ENCODE measurements at places on chromosomes 4 and X.

DNA sequence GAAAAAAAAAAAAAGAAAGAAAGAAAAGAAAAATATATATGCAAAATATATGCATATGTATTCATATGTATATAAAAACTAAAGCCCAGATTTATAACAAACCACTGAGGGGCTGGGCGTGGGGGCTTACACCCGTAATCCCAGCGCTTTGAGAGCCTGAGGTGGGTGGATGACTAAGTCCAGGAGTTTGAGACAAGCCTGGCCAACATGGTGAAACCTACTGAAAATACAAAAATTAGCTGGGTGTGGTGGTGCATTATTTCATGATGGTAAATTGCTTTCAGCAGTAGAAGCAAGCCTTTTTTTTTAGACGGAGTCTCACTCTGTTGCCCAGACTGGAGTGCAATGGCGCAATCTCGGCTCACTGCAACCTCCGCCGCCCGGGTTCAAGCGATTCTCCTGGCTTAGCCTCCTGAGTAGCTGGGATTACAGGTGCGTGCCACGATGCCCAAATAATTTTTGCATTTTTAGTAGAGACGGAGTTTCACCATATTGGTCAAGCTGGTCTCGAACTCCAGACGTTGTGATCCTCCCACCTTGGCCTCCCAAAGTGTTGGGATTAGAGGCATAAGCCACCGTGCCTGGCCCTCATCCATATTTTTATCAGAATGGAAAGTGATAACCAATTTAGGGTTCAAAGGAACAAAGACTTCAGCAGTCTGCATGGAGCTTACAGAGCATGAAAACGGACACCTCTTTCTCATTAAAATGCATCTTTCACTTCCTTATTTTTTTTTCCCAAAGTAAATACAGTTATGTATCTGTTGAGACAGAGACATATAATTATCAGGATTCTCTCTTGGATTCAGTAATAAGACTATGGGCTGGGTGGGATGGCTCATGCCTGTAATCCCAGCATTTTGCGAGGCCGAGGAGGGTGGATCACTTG, 27.7 kb upstream of the MOB1B start:
- DNase-seq = no peak

- DNase-seq = no peak
Measured at GRCh38 chrX:118355225-118355920, 9.5 kb downstream of the WDR44 start.

GRCh38 chrX:83916525-83916924, 55.6 kb downstream of the CYLC1 start:
- no peak for DNase-seq

GRCh38 chrX:135328421-135329005, 19.2 kb downstream of the ETDC start:
- DNase-seq = no peak

DNA sequence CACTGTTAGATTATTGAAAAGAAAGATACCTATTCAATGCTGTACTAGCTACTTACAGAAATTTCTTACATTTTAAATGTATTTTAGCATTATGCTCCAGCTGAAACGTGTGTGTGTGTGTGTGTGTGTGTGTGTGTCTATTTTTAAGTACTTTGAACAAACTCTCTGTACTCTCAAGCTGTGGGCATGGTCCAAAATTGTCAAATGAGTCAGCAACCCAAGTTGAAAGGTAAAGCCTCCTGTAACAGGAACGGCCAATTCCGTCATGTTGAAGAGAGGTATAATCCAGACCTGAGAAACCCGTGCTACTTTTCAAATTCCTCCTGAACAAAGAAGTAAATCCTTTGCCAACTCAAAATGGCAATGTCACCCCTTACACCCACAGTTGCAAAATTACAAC, 20.5 kb downstream of the MAOB start:
- DNase-seq = no peak

- no peak for DNase-seq
Measured at GRCh38 chrX:65589304-65589703, 54.7 kb upstream of the LAS1L start.

DNA sequence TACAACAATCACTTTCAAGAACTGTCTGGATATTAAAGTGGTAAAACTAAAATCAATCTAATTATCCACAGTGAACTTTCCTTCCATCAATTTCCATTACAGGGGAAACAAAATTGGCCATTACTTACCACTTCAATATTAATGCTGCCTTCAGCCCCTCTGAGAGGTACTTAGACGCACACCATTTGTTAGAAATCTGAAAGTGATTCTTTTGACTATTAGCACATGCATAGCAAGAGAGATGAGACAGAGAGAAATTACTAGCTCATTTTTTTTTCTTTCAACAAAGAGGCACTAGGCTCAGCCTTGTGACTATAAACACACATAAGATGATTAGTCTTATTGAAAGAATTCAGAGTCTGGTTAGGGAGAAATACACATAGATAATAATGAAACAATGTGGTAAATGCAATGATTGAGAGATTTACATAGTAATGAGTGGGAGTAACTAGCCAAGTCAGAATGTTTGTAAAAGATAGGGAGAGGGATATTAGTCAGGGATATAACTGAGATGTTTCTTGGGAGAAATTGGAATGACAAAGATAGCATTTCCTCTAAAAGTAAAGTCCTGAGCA, 93.3 kb downstream of the YIPF7 start:
- DNase-seq = no peak

DNA sequence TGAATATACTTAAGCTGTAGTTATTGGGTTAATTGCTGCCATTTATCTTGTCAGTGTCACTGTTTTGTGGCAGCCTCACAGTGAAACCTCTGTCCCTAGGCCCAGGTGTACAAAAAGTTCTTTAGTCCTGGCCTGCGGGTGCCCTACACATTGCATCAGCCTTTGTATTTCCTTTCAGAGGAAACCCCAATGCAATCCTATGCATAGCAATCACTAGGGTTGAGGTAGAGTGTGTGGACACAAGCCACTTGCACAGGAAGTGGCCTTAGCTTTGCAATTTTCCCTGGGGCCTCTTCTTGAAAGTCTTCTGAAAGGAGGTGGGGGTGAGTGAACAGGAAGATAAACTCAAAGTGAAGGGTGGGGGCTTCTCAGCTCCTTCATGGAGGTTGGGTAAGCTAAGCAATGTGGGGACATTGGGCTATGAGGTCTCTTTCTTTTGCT, 27.8 kb downstream of the VSIG4 start:
- DNase-seq = no peak

DNA sequence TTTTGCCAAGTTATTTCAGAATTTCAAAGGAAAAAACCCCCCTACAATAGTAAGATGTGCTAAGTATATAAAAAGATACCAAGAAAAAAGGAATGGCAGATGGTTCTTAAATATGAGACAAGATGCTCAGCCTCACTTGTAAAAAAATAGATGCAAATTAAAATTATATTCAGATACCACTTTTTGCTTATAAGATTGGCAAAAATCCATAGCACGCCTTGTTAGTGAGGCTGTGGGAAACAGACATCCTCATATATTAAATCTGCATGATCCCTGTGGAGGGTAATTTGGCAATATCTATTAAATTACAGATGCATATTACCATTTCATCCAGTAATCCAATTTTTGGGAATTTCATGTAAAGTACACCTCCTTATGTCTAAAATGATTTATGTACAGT, 62.5 kb upstream of the PDHA1 start:
- no peak for DNase-seq

- no peak for DNase-seq
Measured at GRCh38 chr4:172758586-172759340, 409.8 kb upstream of the GALNT7 start.

DNA sequence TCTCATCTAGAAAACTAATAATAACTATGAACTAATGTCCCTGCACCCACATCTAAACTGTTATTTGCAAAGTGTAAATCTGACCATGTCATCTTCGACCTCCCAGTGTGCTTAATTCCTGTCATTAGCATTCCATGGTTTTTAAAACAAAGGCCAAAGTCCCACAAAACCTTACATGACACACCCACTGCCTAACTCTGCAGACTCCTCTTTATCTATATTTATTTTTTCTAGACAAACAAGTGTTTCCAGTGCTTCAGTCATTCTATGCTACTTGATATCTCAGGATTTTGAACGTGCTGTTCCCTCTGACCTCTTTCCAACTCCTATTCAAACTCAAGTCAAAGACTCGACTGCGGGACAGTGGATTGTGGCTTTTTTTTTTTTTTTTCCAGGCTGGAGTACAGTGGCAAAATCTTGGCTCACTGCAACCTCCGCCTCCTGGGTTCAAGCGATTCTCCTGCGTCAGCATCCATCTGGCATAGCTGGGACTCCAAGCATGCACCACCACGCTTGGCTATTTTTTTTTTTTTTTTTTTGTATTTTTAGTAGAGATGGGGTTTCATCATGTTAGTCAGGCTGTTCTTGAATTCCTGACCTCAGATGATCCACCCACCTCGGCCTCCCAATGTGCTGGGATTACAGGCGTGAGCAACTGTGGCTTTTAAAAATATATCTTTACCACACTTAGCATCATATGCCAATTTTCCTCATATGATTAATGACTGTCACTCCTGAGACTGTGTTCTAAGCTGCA, 1511.0 kb downstream of the ARAP2 start:
- no peak for DNase-seq

DNA sequence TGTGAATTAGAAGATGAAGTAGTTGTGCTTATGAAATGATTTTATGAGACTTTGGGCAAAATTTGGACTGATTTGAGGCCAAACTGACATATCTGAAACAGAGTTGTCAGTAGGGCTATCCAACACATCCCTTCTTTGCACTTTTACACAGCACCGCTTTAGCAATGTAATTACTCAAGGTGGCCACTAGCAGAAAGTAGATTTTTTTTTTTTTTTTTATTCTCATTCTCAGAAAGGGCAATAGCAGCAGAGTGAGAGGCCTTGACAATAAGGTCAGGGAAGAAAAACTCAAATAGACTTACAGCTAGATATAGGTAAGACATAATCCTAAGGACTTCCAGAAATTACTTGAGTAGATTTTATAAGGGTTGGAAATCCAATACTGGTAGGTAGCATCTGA, 414.3 kb downstream of the NAP1L3 start:
- DNase-seq = no peak

GRCh38 chrX:23403849-23404248, 69.2 kb downstream of the PTCHD1 start:
- no peak for DNase-seq

- no peak for DNase-seq
Measured at GRCh38 chr4:168318266-168318895, at the start of gene DDX60. TSS of gene DDX60 (minus strand) at chr4:168318752. CDS start at chr4:168311259, 7,493 bp downstream.

GRCh38 chrX:24153178-24153795, 3.8 kb downstream of the ZFX start:
- DNase-seq = no peak

GRCh38 chr4:98728433-98728832, 70.0 kb upstream of the TSPAN5 start:
- no peak for DNase-seq

DNA sequence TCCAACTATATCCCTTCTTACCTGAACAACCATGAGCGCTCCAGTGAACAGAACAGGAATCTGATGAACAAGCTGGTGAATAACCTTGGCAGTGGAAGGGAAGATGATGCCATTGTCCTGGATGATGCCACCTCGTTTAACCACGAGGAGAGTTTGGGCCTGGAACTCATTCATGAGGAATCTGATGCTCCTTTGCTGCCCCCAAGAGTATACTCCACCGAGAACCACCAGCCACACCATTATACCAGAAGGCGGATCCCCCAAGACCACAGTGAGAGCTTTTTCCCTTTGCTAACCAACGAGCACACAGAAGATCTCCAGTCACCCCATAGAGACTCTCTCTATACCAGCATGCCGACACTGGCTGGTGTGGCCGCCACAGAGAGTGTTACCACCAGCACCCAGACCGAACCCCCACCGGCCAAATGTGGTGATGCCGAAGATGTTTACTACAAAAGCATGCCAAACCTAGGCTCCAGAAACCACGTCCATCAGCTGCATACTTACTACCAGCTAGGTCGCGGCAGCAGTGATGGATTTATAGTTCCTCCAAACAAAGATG, 870.2 kb downstream of the ADGRL3 start:
- DNase-seq = peak; percentile 13

DNA sequence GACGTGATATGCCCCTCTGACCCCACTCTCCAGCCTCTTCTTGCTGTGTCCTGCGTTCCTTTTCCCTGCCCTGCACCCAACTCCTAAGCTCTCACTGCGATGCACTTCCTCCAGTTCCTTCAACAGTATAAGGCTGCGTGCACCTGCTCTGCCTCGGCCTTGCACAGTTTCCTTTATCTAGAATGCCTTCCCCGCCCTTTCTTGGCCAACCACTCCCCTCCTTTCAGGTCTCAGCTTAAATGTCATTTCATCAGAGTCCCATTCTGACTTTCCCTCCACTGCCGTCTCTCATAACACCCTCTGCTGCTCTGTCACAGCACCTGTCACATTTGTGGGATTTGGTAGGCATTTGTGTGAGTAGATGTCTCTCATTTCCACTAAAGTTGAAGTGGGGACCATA, 58.4 kb upstream of the NEIL3 start:
- DNase-seq = no peak

DNA sequence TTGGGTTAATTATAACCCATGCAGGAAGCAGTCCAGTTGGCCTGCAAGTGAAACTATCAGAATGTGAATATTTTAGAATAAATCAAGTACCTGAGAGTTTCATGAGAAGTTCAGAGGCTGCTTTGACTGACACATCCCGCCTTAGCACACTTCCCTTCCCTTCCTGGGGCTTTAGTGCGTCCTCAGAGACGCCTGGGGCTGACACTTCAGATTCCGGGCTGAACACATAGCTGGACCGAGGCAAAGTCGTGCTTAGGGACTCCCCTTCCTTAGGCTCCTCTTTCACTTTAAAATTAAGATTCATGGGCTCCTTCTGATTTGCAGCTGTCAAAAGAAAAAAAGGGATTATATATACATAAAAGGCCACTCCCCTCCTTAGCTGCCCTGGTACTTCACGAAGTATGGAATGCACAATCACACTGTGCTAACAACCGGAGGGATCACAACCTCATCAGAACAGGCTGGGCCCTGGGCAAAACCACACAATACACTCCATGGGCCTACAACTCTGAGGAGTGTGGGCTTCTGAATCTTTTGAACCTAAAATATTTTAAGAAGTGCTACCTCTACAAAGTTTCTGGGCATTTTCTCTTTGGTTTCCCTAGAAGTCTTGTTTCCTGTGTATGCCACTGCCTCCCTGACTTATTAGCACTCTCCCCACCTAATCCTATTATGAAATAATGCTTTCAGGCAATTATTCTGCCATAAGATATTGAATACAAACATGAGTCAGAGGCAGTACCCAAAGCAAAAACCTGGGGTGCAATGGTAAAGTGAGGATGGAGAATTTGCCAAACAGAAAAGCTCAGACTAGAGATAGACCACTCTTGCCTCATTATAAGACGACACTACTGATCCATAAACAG, 68.2 kb downstream of the ZNF827 start:
- no peak for DNase-seq

GRCh38 chr4:108113229-108113628, 55.5 kb downstream of the LEF1 start:
- no peak for DNase-seq

GRCh38 chr4:1538941-1539772, 132.9 kb upstream of the NKX1-1 start:
- no peak for DNase-seq

- DNase-seq = no peak
Measured at GRCh38 chr4:47933840-47934239, 19.5 kb upstream of the NFXL1 start.

- no peak for DNase-seq
Measured at GRCh38 chrX:139286342-139286741, 244.2 kb upstream of the F9 start.

- no peak for DNase-seq
Measured at GRCh38 chrX:150255441-150256296, 107.4 kb upstream of the MAMLD1 start.

- no peak for DNase-seq
Measured at GRCh38 chr4:67615119-67615518, 56.6 kb downstream of the STAP1 start.

GRCh38 chr4:103060453-103061148, 16.0 kb downstream of the SLC9B2 start:
- DNase-seq = no peak

All from iPS DF 6.9 (cell line).